ENCODE measurements at places on chromosomes 12 and 14.

DNA sequence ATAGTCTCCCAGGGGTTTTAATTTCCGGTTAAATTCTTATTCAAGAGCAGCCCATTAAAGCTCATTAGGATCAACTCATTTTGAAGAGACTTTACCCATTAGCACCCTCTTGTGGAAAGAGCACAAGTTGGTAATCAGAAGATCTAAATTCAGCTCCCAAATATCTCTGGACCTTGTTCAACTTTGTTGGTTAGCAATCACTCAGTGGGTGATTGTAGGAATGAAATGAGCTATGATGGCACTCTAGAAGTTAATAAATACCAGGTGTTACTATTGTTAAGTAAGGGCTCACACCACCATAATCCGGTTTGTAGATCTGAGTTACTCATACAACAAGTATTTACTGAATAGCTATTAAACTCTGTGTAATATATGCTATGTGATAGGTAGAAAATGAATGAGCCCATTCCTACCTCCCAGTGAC is 42.9 kb downstream of the TRIP11 start:
- DNase-seq = no peak

GRCh38 chr14:22623047-22623446 is 21.1 kb downstream of the OR6J1 start:
- DNase-seq = no peak

DNA sequence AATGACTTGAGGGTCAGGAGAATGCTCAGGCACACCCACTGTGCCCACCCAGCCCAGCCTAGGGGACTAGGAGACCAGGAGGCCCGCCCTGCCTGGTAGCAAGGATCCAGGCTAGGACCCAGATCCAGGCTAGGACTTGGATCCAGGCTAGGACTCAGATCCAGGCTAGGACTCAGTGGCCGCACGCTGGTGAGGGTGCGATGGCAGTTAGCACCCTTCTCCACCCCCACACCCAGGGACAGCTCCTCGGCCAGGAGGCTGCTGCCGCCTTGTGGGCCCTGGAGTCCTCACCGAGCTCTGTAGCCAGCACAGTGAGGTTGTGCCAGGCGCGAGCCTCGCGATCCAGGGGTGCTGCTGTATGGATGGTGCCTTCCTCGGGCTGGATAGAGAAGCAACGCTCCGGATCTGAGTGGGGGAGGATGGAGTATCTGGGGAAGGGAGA is 5.1 kb downstream of the CDH24 start:
- no peak for DNase-seq

- DNase-seq = peak; percentile 30
Observed at GRCh38 chr12:40152783-40153383, 47.0 kb upstream of the SLC2A13 start.

DNA sequence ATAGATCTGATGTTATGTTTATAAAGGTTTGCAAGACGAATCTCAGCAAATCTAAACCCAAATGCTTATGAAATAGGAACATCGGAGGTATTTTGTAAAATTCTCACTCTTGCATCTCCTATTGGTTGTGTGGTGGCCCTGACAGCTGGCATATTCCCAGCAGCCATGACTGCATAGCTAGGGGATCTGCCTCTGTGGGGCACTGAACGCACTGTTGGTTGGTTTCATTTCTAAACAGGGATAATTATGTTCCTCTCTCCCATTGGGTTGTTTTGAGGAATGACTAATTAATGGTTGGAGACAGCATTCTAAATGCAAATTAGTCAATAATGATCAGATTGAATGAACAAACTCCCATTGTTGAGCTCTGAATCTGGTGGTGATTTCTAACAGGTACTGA is 2.7 kb upstream of the BEST3 start:
- DNase-seq = no peak

DNA sequence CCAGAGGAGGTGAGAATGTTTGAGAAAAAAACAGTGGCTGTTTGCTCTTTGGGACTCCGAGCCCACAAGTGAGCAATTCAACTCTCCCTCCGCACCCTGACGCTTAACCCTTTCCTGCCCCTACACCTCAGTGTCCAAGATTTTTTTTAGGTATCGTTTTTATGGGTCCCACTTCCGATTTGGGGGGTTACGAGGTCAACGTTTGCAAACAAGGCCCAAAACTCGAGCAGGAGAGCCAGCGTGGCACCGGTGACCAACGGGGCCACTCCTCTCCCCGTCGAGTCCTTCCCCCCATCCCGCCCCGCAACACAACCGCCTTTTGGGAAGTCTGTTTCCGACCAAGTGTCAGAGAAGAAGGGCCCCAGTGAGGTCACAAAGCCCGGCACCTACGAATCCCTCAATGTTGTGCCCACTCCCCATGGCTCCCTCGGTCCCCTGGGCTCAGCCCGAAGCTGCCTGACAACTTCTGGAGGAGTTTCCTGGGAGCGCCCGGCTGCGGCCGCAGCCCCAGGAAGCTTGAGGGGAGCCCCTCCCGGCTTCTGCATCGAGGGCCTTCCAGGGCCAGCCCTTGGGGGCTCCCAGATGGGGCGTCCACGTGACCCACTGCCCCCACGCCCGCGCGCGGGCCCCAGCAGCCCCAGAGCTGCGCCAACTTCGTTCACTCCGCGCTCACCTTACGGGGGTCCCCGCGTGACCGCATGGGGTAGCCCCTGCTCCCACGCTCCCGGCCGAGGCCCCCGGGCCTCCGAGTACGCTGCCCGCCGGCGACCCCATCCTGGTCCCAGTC is 1.2 kb downstream of the CDK2AP1 start:
- DNase-seq = peak; percentile 43

DNA sequence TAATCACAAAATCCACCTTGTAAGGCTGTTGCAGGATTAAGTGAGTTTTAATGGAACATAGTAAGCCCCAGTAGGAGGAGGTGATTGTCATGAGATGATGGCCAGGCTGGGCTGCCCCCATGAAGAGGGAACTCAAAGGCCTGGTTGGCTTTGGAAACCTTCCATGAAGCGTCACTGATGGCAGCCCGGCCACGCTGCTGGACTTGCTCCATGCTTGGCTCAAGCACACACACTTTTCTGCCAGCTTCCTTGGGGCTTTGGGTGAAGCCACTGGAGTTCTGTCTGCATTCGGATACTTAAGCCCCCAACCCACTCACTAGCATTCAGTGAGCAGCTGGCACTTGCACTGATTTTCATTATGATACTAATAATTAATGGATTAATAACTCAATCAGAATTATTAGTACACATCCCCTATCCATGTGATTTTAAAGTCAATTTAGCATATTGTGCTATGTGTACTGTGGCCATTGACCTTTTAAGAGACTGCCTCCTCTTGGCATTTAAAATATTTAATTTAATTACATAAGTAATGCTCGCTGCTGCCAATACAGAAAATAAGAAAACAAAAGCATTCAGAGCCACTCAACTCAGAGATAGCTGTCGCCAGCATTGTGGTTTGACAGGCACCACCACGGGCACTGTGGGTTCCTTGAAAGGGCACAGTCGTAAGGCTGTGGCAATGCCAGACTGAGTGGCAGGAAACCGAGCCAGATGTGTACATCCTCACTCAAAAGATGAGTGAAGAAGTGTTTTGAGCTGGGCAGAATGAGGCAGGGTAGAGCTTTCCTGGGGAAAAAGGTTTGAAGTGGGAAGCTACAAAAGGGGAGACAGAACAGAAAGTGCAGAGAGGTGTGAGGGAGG is 15.9 kb downstream of the KRT85 start:
- DNase-seq = peak; percentile 50

DNA sequence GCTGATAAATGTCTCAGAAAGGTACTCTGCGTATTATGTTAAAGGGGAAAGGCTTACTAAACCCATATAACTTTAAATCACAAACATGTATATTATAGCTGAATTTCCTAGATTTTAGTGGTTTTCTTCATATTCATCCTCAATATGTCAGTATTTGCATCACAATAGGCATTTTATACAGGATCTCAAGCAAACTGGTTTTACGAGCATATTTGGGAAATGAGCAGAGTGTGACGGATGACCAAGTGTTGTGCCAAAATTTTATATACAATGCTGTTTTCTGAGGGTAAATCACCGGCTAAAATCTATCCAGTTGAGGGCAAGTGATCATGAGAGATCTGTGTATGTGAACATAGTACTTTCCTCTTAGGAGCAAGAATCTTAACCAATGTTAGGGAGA is 8.4 kb downstream of the CPM start:
- no peak for DNase-seq

GRCh38 chr12:40225984-40226602 is 1.3 kb downstream of the LRRK2 start:
- no peak for DNase-seq

DNA sequence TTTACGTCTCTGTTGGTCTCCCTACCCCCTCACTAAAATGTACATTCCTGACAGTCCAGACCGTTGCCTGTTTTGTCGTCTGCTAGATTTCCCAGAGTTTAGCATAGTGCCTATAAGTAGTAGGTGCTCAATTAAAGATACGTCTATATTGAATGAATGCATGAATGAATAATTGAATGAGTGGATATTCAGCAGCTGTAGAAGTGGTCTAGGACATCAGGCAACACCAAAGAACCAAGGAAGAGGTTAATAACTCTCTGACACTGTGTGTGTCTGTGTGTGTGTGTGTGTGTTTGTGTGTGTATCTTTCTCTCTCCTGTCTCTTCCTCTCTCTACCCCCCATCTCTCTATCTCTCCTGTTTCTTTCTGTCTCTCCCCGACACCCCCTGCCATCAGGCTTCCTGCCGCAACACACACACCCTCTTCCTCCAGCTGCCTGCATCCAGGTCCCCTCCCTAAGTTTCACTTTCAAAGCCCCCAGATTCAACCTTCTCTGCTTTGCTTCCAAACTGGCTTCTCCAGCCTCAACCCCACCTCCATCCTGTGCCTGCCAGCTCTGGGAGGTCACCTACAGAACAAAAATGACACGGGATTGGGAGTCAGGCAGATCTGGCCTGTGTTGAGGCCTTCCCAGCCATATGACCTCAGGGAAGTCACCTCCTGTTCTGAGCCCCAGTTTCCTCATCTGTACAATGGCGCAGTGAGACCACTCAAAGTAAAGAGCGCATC is 119.9 kb upstream of the NCOR2 start:
- DNase-seq = no peak

DNA sequence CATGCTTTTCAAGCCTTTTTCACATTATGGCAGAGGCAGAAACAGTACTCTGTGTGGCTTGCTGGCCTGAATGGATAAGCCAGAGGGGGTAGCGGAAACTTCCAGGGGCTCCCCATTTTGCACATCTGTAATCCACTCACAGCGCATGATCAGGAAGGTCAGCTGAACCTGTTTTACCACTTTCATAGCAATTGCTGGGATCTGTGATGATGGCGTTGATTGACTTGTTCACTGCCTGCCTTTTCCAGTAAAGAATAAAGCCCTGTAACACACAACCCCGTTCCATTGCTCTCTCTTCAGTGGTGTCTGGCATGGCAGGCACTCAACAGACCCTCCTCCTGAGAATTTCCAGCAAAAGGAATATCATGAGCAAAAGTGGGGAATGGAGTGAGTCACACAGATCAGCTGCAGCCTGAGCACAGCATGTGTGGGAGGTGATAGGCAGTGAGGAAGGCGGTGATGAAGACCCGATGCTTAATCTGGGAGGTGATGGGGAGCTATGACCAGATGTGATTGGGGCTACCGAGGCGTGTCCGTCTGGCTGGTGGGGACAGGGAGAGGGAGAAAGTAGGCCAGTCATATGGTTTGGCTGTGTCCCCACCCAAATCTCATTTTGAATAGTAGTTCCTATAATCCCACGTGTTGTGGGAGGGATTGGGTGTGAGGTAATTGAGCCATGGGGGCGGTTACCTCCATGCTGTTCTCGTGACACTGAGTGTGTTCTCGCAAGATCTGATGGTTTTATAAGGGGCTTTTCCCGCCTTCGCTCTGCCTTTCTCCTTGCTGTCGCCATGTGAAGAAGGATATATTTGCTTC is 44.7 kb upstream of the CHST11 start:
- DNase-seq = no peak

DNA sequence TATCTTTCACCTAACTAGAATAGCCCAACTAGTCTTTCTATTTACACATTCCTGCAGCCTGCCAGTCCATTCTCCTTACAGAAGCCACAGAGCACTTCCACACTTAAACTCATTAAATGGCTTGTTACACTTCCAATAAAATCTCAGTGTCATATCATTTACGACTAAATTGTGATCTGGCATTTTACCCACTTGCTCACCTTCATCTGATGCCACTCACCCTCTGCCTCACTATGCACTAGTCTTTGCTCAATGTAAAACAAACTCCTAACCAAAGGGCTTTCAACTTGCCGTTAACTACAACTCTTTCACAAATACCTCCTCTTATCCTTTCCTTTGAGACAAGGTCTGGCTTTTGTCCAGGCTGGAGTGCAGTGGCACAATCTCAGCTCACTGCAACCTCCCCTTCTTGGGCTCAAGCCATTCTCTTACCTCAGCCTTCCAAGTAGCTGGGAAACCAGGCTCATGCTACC is 24.1 kb downstream of the YAF2 start:
- peak; percentile 45 for DNase-seq

DNA sequence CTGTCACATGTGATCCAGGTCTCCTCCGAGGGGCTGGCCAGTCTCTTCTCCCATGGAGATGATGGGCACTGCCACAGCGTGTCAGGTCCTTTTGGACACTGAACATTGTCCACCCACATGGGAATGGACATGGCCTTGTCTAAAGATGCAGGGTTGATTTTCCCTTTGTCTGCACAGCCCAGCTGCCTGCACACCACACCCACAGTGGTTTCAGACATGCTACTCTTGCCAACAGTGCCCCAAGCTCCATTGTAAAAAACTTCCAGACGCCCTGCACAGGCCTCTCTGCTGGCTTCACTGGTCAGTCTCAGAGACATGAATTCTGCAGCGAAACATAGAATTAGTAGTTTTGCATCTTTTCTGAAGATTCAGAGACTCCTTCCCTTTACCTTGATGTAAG is 18.5 kb downstream of the CD163 start:
- no peak for DNase-seq

- no peak for DNase-seq
Observed at GRCh38 chr14:29169408-29169807, 402.8 kb downstream of the FOXG1 start.

DNA sequence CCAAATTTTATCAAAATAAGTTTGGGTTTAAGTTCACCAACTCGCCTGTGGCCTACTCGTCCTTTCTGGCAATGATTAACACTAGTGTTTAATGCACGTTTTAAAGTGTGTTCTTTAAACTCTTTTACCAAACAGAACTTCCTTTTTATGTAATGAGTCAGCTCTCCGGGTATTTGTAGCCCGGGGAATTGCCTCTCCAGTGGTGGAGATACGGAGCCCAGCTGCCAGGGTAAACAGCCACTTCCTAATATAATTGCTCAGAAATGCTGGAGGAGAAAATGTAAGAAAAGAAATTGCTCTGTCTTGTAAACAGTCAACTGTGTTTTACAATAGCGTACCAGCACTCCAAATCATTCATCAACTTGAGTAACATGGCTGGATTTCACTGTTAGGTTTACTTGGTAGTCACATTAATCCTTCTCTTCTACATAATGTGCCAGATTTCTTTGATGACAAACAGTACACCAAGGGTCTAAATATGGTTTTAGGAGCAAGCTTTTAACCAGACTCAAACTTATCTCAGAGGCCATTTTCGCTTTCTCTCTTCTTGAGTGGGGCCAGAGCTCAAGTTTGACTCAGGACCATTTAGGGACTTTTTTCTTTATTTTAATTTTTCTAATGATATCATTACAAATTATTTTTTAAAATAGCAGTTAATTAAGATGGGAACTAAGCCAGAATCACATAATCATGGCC is 101.2 kb upstream of the SLC38A2 start:
- DNase-seq = peak; percentile 64

Measured in left ventricle myocardium inferior (tissue), 1 donor.